ENCODE measurements at places on chromosomes 2 and 18. TPM values are rescaled to one million over a fixed set of nuclear protein-coding genes. Genes with fewer than 3 reads are reported as not detected.

Gene TUBB8B
- total RNA-seq: not detected

Gene ALPP
- total RNA-seq: not detected

Gene FAM237A
- not detected for total RNA-seq

Gene KLHL30
- not detected for total RNA-seq

Gene DPP4
- 26.9 TPM for total RNA-seq

Gene MC5R
- total RNA-seq: not detected

Gene AQP12B
- total RNA-seq: not detected

Gene DYNAP
- not detected for total RNA-seq

Gene ASPRV1
- 0.18 TPM for total RNA-seq

Gene CNGA3
- not detected for total RNA-seq

Gene MEMO1
- 91.7 TPM for total RNA-seq
